ENCODE measurements at places on chromosomes 4 and X. TPM values are rescaled to one million over a fixed set of nuclear protein-coding genes. Genes with fewer than 3 reads are reported as not detected.

The STK26 gene
- 11.3 TPM for total RNA-seq

The LUZP4 gene
- total RNA-seq = not detected

The SMR3B gene
- total RNA-seq = not detected

The ZNF732 gene
- total RNA-seq = not detected

All from A549 treated with GW870086 at 1 μM for 4 hours (cell line).